ENCODE measurements at places on chromosomes 6 and 20. TPM values are rescaled to one million over a fixed set of nuclear protein-coding genes. Genes with fewer than 3 reads are reported as not detected.

Gene SLC17A9
- total RNA-seq: 16.6 TPM

Gene WFDC2
- total RNA-seq: not detected

Gene TRIM15
- not detected for total RNA-seq

Gene COL11A2
- total RNA-seq: 0.11 TPM

Gene SEC23B
- 87.4 TPM for total RNA-seq

Gene PRKN
- 3.4 TPM for total RNA-seq

Gene CPXM1
- total RNA-seq: 3.5 TPM

Gene RNF114
- total RNA-seq: 105 TPM

Gene GNAS-AS1
- 0.87 TPM for total RNA-seq

Gene RPL7L1
- total RNA-seq: 116 TPM

Gene STK4
- total RNA-seq: 55.5 TPM

Gene SMIM13
- total RNA-seq: 7.2 TPM

Gene OARD1
- total RNA-seq: 14.1 TPM

Gene FAXC
- total RNA-seq: 1.2 TPM

Gene CST7
- 0.37 TPM for total RNA-seq

Gene NR2E1
- total RNA-seq: not detected

Gene RCAN2
- 1.5 TPM for total RNA-seq

Gene TINAG
- not detected for total RNA-seq

Gene BIRC7
- total RNA-seq: not detected

Gene RGL2
- total RNA-seq: 20.1 TPM

Gene LAMA4
- 105 TPM for total RNA-seq

Gene RIPPLY2
- 0.87 TPM for total RNA-seq

Gene OR2B6
- not detected for total RNA-seq

Gene CFAP61
- total RNA-seq: 0.22 TPM

Gene MYB
- total RNA-seq: 0.12 TPM

Gene HSPA12B
- total RNA-seq: 0.12 TPM

Gene CRISP3
- total RNA-seq: not detected

Gene PDE7B
- 2.5 TPM for total RNA-seq

Gene LHFPL5
- total RNA-seq: not detected

Gene PHACTR3
- not detected for total RNA-seq

Gene GJA1
- 355 TPM for total RNA-seq

Gene KIAA0408
- 1.5 TPM for total RNA-seq

Gene RNF39
- total RNA-seq: not detected

Gene MCHR2
- not detected for total RNA-seq

Gene JPH2
- 3.0 TPM for total RNA-seq

Gene ELOVL2
- total RNA-seq: not detected

Gene NKAPL
- total RNA-seq: 1.9 TPM

Gene RTF2
- total RNA-seq: 76.5 TPM

Gene GSTA3
- total RNA-seq: not detected

Gene SAMD3
- 14.4 TPM for total RNA-seq

Gene PLN
- total RNA-seq: 0.11 TPM

Gene NRM
- 4.0 TPM for total RNA-seq

Gene BAG2
- total RNA-seq: 26.5 TPM

Gene TAAR5
- total RNA-seq: not detected
